ENCODE measurements at places on chromosomes 13 and 19.

- peak; percentile 100 for DNase-seq
Measured at GRCh38 chr19:49148784-49149651, 6.2 kb downstream of the HRC start.

DNA sequence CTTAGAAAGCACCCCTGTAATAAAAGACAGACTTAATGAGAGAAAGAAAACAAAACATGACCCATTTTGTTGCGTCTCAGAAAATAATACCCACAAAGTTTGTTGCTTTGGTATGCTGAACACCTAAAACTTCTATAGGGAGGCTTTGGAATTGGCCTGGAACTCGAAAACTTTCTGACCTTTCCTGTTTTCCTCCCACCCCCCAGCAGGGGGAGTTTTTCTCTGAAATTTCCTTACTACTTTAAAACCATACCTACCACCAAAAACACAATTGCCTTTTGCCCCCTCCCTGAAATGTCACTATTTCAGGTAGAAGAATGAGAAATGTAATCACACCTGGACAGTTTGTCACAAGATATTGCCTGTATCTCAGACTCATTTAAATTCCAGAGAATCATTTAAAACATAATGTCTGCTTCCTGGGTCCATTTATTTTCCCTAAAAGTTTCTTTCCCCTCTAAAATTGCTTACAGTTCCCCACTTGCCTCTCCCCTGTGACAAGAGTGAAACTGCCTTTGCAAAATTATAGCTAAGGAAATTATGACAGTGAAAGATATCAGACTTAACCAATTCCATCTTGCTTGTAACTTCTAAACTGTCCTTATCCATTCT lies 2700.2 kb downstream of the PCDH9 start:
- no peak for DNase-seq

GRCh38 chr13:74414458-74414857 lies 280.3 kb upstream of the KLF12 start:
- DNase-seq = no peak

- DNase-seq = peak; percentile 76
Measured at GRCh38 chr19:48319647-48320541, 5.5 kb upstream of the EMP3 start.

GRCh38 chr13:24505256-24505655 lies 7.3 kb downstream of the PARP4 start:
- no peak for DNase-seq

GRCh38 chr13:48281556-48281955 lies 22.0 kb upstream of the RB1 start:
- no peak for DNase-seq

- no peak for DNase-seq
Measured at GRCh38 chr13:100811928-100812327, 137.3 kb upstream of the TMTC4 start.

GRCh38 chr19:49677231-49677900 lies at the start of gene PRMT1:
Gene PRMT1, plus strand, starts transcription at chr19:49677271. Its CDS starts 10 bp downstream, at chr19:49677281.
- DNase-seq = peak; percentile 42

GRCh38 chr13:108964606-108965005 lies 335.2 kb downstream of the MYO16 start:
- DNase-seq = no peak

GRCh38 chr13:18235172-18235571 lies 946.5 kb downstream of the TUBA3C start:
- no peak for DNase-seq

GRCh38 chr13:31372454-31372853 lies 172.7 kb downstream of the B3GLCT start:
- DNase-seq = no peak

DNA sequence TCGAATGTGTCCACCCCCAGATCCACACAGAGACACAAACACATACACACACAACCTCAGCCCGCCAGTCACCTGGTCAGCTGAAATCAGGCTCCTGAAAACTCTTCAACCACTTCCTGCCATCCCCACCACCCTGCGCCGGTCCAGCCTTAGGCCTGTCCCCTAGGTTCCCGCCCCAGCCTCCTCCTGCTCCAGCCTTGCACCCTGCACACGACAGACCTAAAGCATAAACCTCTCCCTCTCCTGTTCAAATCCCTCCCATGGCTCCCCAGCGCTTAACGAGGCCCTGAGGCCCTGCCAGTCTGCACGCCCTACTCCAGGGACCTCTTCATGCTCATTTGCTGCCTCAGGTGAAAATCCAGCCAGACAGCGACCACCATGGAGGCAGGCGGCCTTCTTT lies 7.1 kb downstream of the PNMA8B start:
- DNase-seq = no peak

GRCh38 chr19:30665449-30665848 lies 293.3 kb downstream of the ZNF536 start:
- DNase-seq = no peak

DNA sequence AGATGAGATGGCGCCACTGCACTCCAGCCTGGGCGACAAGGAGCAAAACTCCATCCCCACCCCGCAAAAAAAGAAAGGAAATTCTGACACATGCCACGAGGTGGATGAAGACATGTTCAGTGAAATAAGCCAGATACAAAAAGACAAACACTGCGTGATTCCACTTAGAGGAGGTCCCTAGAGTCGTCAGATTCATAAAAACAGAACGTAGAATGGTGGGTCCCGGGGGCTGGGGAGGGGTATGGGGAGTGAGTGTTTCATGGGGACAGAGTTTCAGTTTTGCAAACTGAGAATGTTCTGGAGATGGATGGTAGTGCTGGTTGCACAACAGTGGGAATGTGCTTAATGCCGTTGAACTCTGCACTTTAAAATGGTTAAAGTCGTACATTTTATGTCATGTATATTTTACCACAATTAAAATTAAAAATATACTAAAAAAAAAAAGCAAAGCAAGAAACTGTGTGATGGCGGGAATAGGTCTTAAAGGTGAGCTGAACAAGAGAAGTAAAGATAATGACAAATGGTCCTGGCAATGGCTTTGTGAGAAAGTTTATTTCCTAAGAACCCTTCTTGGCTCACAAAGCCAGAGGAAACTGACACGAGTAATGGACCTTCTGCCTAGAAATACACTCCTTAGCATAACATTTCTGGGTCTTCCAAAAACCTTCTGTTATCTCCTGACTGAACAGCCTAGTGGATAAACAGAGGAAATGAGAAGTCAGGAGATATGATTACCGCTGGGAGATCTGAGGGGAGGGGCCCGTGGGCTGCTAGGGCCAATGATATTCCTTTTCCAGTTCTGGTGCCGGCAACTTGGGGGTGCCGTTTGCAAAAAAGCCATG lies 4.2 kb upstream of the SPC24 start:
- DNase-seq = no peak

GRCh38 chr19:50928831-50929230 lies 17.6 kb upstream of the KLK4 start:
- DNase-seq = no peak

- no peak for DNase-seq
Measured at GRCh38 chr13:42239161-42239560, 32.8 kb upstream of the AKAP11 start.

- DNase-seq = no peak
Measured at GRCh38 chr13:113905018-113905417, 41.1 kb upstream of the GAS6 start.

DNA sequence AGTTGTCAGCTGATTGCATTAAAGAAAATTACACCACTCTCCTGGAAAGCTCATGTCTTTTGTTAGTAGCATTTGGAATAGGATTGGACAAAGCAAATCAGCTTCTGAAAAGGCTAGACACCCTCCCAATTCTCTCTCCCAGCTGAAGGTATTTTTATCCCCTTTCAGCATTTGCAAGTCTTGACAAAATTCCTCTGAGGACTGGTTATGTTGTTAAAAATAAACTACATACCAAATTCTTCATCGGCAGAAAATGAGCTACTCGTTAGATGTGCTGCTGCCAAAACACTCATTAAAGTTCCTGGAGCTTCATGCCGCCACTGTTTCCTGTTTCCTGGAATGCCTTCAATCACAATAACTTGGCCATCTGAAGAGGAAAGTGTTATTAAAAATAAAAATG lies 37.1 kb downstream of the UTP14C start:
- DNase-seq = no peak

All from RWPE2 (cell line).